ENCODE measurements at places on chromosomes 4 and X.

DNA sequence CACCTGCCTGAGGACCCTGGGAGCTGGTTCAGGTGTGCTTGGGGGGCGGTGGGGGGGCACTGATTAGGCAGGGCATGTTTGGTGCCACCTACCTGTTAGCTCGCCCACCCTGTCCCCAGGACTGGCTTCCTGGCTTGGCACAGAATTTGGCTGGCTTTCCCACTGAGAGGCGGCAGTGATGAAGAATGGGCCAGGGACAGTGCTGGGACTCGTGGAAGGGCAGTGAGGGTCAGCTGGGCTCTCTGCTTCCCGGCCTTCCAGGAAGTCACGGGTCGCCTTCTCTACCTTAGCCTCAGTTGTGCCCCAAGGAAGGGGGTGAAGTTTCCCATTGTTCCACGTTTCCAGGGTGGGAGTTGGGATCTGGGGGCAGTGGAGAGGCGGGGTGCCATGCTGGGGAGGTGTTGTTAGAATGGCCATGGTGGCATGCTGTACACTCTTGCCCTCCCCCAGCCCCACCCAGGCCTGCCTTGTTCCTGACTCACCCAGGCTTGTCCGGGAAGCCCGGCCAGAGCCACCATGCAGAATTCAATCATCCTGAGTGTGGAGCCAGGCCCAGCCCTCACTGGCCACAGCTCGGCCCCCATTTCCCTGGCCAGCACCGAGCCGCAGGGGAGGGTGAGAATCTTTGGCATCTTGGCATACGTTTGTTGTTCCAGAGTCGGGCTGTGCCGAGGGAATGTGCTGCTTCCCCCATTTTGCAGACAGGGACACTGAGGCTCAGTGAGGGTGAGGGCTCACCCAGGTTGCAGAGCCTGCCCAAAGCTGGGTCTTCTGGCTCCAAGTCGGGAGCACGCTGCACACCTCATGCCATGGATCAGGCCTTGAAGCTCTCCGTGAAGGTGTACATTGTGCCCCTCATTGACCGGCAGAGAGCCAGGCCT, 21.9 kb upstream of the GPR78 start:
- no peak for DNase-seq

- no peak for DNase-seq
Measured at GRCh38 chrX:23269923-23270322, 64.7 kb upstream of the PTCHD1 start.

- DNase-seq: no peak
Measured at GRCh38 chr4:53040459-53040815, 178.3 kb downstream of the RASL11B start.

- no peak for DNase-seq
Measured at GRCh38 chrX:47216393-47216925, 2.0 kb upstream of the CDK16 start.

DNA sequence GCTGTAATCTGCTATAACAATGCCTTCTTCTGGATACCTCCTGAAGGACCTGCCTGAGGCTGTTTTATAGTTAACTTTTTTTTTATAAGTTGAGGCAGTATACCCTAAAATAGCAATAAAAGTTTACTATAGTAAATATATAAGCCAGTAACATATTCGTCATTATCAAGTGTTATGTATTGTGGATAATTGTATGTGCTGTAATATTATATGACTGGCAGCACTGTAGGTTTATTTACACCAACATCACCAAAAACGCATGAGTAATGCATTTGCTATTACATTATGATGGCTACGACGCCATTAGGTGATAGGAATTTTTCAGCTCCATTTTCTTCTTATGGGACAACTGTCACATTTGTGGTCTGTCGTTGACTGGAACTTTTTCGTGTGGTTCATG, 237.2 kb upstream of the PITX2 start:
- DNase-seq: no peak

- DNase-seq: no peak
Measured at GRCh38 chrX:31070057-31070468, 1.8 kb downstream of the FTHL17 start.

GRCh38 chr4:42638993-42639392, 17.9 kb downstream of the ATP8A1 start:
- DNase-seq: no peak

DNA sequence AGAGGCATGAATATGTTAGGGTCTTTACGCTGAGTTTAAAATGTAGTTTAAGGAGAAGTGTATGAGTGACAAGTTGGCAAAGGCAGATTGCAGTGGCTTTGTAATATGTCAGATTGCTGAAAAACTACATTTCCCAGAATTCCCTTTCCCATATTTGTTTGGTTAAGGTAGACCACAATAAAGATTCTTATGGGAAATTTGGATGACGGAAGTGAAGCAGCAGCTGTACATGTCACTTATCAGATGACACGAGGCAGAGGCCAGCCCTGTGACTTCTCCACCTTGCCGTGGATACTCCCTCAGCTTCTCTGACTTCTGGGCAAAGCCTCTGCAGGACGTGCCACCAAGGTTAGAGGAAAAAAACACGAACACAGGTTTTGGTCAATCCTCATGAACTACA, 229.7 kb upstream of the DKK2 start:
- DNase-seq: no peak

GRCh38 chr4:40143926-40144508, 52.8 kb upstream of the RHOH start:
- DNase-seq: no peak

DNA sequence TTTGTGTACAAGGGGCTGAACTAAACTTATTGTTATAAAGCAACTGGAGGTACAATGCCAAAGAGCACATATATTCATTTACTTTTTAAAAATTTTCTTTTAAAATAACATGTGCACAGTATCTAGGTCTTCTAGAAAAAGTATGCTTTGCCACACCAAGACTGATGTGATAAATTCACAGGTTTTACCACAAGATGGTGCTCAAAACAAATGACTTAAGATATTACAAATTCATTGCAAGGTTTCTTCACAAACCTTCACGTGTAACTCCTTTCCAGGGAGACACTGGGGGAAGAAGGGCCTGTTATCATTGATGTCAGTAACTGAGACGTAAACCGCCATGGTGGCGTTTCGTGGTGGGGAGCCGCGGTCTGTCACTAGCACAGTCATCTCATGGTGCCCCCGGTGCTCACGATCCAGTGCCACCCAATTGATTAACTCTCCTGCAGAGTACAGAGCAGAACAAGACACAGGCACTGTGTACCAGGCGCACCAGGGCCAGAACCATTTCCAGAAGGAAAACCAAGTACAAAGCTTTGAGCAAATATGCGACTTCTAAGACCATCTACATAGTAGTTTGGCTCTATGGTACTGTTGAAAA, 162.2 kb downstream of the DCHS2 start:
- no peak for DNase-seq

DNA sequence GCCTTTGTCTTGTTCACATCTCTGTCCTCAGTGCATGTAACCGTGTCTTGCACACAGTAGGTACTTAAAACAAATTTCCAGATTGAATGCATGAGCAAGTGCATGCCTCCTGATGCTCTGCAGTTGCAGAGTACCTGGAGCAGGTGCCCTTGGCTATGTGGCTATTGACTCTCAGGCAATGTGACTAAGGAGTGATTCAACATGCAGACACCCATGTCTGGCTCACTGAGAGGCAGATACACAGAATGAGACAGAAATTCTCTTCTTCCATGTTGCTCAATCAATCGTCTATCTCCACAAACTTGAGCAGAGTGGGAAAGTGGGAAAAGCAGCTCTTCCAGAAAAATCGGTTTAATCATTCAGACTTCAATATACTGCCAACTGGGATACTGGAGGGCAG, 111.0 kb downstream of the CHRDL1 start:
- no peak for DNase-seq

GRCh38 chrX:35122756-35123155, 180.2 kb downstream of the FAM47B start:
- DNase-seq: no peak

DNA sequence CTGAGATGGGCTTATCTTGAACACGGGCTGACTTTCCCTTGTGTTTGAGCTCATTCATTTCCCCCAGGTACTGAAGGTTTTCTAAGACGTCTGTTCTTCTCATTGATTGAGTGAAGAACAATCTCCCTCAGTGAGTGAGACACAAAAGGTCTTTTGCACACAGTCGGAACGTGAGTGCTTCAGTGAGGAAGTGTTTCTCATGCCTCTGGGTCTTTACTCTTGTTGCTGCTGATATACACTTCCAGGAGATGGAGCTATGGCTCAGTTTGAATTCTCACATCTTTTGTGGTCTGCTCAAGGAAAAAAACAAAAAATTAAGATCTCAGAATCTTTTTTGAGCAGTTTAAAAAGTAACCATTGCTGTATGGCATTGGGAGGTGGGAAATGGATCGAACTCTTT, 981.9 kb upstream of the TENM3 start:
- DNase-seq: no peak

DNA sequence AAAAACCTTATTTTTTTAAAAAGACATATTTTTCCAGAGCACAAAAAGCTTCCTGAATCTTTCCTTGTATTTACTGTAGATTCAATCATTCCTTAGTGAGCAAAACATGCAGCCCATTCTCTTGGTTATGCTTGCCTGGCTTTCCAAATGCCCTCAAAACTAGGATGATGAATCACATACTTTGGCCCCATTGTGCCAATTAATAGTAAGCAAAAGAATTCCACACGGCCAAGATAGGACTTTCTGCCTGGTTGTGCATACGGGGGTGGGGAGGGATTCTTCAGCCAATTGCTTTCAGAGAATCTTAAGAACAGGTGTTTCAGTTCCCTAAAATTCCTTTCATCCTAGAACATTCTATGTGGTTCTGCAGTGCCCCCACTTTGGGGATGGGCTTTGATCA, 7.0 kb downstream of the RAI2 start:
- no peak for DNase-seq

DNA sequence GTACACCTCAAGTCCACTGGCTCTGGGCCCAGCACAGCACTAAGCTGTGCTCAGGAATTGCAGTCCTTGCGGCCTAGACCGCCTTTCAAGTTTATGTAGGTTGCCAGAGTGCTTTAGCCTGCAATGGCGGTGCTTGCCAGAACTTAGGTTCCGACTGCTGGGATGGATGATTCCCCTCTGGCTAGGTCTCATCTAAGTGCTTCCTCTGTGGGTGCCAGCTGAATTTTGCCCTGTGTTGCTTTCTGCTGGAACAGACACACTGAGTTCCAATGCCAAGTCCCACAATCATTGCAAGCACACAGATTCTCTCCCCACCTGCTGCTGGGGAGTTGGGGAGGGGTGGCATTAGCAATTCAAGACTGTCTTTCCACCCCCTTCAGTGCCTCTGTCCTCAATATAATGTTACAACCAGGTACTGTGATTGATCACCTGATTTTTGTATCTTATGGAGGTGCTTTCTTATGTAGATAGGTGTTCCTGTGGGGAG, 129.5 kb downstream of the GRID2 start:
- DNase-seq: no peak

GRCh38 chrX:1841746-1842145, 226.9 kb downstream of the ASMT start:
- no peak for DNase-seq

DNA sequence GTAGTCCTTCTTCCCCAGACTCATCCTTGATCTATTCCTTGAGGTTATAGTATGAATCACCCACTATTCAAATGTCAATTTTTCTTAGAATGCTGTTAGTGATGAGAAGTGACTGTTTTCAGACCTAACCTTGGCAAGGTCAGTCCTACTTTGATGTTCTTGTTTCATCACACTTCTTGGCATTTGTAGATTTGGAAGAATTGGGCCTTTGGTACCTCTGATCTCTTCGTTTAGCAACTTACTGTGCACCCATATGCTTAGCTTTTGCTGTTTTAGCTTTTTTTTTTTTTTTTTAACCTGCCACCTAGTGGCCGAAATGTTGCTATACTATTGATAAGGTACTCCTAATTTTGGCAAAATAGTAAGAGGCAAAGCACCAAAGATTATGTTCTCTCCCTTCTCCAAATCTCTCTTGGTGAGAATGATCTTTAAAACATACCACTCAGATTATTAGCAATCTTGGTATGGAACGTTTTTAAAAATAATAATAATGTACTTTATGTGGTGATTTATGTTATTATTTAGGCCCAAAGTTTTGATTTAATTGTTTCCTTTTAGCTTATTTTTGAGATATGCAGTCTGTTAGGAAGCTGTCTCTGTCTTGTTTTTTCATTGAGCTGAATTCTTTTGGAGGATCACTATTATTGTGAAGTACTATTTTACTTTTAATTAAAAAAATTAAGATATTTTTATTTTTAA, 16.6 kb downstream of the DCK start:
- DNase-seq: no peak

DNA sequence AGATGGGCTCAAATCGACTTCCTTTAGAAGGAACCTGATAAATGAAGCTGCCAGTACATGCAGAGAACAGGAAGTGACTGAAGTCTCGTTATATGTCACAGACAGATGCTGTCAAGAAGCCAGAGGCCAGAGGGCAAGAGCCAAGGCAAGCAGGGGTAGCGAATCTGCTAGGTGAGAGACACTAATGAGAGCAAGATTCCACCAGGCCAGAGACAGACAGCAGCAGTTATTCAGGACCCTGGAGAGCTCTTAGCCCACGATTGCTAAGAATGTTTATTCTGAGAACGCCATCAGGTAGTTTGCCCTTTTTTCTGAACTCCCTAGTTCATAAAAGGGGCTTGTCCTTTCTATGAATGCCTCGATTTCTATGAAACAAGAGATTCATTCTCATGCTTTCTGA, 73.7 kb downstream of the BEND2 start:
- DNase-seq: no peak

GRCh38 chr4:173074501-173074946, 94.1 kb upstream of the GALNT7 start:
- DNase-seq: no peak

DNA sequence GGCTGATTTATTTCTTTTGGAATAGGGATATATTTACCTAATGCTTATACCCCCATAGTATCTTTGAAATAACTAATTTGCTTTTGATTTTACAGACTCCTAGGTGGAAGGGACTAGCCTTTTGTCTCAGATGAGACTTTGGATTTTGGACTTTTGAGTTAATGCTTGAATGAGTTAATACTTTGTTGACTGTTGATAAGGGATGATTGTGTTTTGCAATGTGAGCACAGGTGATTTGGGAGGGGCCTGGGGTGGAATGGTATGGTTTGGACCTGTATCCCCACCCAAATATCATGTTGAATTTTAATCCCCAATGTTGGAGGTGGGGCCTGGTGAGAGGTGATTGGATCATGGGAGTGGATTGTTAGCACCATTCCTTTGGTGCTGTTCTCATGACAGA, 117.4 kb upstream of the ZC4H2 start:
- DNase-seq: no peak

All from left lobe of liver (tissue), 2 donors.